Jurkat, Clone E6-1 (cell line): ENCODE measurements at places on chromosomes 11 and 22.

DNA sequence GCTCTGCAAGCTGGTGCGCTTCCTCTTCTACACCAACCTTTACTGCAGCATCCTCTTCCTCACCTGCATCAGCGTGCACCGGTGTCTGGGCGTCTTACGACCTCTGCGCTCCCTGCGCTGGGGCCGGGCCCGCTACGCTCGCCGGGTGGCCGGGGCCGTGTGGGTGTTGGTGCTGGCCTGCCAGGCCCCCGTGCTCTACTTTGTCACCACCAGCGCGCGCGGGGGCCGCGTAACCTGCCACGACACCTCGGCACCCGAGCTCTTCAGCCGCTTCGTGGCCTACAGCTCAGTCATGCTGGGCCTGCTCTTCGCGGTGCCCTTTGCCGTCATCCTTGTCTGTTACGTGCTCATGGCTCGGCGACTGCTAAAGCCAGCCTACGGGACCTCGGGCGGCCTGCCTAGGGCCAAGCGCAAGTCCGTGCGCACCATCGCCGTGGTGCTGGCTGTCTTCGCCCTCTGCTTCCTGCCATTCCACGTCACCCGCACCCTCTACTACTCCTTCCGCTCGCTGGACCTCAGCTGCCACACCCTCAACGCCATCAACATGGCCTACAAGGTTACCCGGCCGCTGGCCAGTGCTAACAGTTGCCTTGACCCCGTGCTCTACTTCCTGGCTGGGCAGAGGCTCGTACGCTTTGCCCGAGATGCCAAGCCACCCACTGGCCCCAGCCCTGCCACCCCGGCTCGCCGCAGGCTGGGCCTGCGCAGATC, 16.5 kb downstream of the P2RY2 start:
- no peak for DNase-seq

- DNase-seq = no peak
These were observed 703.1 kb downstream of the BRD1 start for GRCh38 chr22:49124608-49125007.

GRCh38 chr11:105448703-105449079, 161.2 kb upstream of the GRIA4 start:
- DNase-seq = no peak

GRCh38 chr11:133202816-133203215, 329.5 kb downstream of the OPCML start:
- peak; percentile 60 for DNase-seq

- peak; percentile 71 for DNase-seq
These were observed 79.0 kb downstream of the TTC28 start for GRCh38 chr22:28600546-28601143.

DNA sequence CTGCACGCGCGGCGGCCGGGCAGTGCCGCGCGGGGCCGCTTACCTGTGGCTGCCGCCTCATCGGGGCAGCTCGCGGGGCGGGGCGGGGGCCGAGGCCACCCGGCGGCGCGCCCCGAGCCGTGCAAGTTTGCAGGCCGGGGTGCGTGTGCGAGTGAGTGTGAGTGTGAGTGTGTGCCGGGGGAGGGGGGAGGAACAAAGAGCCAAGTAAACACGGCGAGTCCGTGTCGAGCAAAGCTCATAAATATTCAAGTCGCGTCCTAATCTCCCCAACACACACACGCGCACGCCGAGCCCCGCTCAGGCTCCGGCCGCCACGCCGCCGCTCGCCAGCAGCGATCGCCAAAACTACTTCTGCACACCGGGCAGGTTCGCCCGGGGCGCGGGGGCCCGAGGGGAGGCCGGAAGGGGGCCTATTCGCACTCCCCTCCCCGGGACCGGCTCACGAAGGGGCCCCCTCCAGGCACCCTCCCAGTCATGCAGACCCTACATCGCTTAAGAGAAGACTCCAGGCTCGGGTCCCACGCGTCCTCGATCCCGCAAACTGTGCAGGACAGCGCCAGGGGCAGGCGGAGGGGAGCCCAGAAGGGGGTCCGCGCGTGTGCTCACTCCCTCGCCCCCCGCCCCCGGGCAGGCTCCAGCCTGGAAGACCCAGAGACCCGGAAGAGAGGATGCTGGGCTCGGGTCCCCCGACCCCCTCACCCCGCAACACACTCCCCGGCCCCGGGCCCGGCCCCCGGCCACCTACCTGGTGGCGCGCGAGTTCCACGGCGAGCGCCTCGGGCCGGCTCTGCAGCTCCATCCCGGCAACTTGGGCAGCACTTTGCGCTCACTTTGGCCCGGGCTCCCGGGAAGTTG, 827 bp downstream of the PHF21B start:
- peak; percentile 9 for DNase-seq

DNA sequence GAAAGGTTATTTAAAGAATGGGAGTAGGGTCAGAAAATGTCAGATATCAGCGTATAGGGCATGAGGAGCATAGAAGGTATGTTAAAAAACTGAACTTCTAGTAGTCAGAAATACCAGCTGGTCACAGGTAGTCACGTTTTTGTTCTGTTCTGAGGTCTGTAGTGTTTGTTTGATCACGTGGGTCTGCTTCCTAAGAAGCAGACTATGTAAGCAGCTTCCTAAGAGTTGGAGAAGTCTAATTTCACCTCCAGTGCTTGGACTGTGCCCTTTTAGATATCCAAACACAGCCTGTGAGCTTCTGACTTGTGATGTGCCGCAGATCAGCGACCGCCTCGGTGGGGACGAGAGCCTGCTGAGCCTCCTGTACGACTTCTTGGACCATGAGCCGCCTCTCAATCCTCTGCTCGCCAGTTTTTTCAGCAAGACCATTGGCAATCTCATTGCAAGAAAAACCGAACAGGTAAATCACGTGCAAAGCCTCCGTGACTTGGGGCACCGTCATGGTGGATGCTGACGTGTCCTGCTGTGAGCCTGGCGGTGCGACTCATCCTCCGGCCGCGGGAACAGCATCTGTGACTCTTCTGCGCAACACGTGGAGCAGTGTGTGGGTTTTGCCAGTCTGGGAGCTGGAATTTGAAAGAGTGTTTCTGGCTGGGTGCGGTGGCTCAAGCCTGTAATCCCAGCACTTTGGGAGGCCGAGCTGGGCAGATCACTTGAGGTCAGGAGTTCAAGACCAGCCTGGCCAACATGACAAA, 63.5 kb downstream of the PPP6R2 start:
- no peak for DNase-seq

GRCh38 chr22:21446128-21446826, 20.9 kb upstream of the TMEM191C start:
- DNase-seq = no peak

- DNase-seq = no peak
These were observed 95.3 kb downstream of the MED15 start for GRCh38 chr22:20602609-20603164.

GRCh38 chr11:34323601-34324000, 34.2 kb downstream of the ABTB2 start:
- DNase-seq = no peak

GRCh38 chr22:40036126-40036525, 41.4 kb downstream of the FAM83F start:
- DNase-seq = no peak

GRCh38 chr11:128535468-128536457, 51.6 kb downstream of the ETS1 start:
- DNase-seq = no peak

GRCh38 chr11:2300290-2300935, 1.3 kb downstream of the C11orf21 start:
- DNase-seq = peak; percentile 51

GRCh38 chr11:93487032-93487483, 56.1 kb downstream of the SMCO4 start:
- no peak for DNase-seq

GRCh38 chr11:56819916-56820315, 71.4 kb upstream of the OR9G4 start:
- DNase-seq = peak; percentile 57

GRCh38 chr11:130177782-130178181, 18.2 kb downstream of the ST14 start:
- DNase-seq = no peak

- peak; percentile 52 for DNase-seq
These were observed 119.4 kb upstream of the CLPB start for GRCh38 chr11:72553706-72554105.

DNA sequence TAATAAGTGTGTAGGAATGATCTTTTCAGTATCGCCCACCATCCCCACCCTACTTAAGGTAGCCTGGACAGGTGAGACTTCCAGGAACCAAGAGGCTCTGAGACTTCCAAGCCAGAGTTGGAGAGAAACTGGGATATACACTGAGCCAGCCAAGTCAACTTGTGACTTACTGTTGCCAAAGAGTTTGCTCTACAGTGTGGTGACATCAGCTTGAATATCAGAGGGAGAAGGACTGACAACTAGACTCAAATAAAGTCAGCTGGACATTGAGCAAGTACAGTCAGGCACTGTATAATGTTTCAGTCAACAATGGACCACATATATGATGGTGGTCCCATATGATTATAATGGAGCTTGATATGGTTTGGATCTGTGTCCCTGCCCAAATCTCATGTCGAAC, 1.2 kb upstream of the MMP10 start:
- no peak for DNase-seq

DNA sequence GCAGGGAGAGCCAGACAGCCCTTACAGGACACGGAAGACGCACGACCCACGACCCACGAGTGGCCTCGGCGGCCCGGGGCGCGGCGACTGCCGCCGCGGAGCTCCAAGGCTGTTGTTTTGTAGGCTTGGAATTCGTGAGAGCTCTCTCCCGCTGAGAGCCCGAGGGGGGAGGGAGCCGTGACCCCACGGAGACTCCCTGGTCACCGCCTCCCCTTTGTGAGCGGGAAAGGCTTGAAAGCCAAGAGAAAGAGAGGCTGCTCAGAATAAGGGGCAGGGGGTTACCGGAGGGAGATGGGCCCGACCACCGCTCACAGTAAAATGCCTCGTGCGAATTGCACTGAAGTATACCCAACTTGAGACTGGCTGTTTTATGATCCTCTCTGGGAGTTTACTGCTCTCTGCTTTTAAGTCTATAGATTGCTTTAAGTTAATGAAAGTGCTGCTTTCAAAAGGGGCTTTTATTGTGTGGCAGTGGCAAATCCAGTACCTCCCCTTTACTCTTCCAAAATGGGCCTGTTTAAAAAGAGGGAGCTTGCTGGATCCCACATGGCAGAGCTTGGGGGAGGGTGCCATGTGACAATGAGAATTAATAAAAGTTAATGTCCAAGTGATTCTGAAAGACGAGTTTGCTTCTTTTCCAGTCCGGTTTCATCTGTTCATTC, 2.9 kb downstream of the PKNOX2 start:
- DNase-seq = no peak

- no peak for DNase-seq
These were observed 80.0 kb downstream of the C11orf91 start for GRCh38 chr11:33620423-33621171.

- DNase-seq = no peak
These were observed 5.8 kb downstream of the MGAT3 start for GRCh38 chr22:39462443-39463221.

GRCh38 chr11:30919389-30920152, 333.4 kb upstream of the MPPED2 start:
- no peak for DNase-seq

GRCh38 chr11:122843281-122844141, 5.2 kb downstream of the CRTAM start:
- peak; percentile 74 for DNase-seq

DNA sequence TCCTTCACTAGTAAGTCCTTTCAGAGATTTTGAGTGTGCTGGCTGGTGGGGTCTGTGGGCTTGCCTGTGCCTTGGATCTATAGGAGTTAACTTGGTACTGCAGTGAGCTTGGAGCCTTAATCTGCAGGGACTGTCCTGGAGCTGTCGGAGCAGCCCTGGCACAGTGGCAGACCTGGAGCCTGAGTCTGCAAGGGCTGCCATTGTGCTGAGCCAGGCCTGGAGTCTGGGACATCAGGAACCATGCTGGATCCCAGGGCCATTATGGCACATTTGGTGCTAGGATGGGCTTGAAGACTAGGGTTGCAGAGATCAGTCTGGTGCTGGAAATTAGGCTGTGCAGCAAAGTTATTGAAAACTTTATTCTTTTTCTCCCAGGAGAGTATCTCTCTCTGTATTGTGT, 665.4 kb downstream of the METTL15 start:
- DNase-seq = no peak

- DNase-seq = no peak
These were observed 7.8 kb downstream of the CCDC90B start for GRCh38 chr11:83278351-83278750.

DNA sequence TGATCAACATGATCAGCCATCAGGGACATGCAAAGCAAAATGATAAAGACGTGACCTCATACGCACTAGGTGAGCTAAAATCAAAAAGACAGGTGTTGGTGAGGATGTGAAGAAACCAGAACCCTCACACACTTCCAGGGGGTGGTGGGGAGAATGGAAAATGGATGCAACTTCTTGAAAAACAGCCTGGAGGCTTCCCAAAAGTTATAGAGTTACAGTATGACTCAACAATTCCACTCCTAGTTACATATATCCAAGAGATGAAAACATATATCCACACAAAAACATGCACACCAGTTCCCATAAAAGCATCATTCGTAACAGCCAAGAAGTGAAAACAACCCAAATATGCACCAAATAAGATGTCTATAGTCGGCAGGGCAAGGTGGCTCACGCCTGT, 42.1 kb upstream of the APLNR start:
- no peak for DNase-seq

GRCh38 chr11:117910525-117910924, 18.7 kb downstream of the TMPRSS13 start:
- DNase-seq = no peak

DNA sequence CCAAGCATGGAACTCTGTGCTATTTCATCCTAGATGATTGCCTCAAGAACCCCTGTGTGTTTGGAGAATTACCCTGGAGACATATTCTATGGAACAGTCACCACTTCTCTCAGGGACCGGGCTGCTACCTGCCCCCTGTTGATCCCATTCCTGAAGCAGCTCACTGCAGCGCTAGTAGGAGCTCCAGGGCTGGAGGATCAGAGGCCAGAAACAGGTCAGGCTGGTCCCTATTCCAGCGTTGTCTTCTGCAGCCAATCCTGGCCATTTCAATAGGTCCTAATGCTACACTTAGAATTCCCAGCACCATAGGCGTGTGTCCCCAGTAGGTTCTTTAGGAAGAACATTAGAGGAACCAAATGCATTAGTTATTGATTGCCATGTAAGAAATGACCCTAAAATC, 48.9 kb downstream of the BTG4 start:
- DNase-seq = no peak

DNA sequence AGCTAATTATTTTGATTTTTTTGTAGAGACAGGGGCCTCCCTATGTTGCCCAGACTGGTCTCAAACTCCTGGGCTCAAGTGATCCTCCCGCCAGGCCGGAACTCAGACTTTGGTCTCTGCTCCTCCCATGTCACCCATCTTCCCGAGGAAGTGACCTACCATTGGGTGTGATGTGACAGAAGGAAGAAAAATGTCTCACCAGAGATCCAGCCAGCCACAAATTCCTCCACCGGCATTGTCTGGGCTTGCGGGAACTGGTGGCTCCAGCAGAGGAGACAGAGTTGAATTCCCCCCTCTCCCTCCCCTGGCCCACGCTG, 772 bp downstream of the SLC25A45 start:
- DNase-seq = peak; percentile 33

GRCh38 chr22:33455036-33455435, 396.9 kb upstream of the SYN3 start:
- no peak for DNase-seq

DNA sequence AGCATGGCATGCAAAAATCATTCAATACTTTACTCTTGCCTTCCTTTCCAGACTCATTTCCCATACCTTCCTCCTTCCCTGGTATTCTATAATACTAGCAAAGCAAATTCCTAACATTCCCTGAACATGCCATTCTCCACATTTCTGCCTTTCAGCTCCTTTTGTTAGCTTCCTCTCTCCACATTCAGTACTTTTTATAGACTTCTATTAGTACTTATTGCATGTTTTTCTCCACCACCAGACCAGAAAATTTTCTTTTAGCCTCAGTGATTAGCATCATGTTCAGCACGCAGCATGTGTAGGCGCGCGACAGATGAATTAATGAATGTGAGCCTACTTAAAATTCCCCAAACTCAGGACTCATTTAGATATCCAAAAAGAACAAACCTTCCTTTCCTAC, 935.3 kb downstream of the DLG2 start:
- no peak for DNase-seq
